ENCODE measurements at places on chromosomes 3 and 15. TPM values are rescaled to one million over a fixed set of nuclear protein-coding genes. Genes with fewer than 3 reads are reported as not detected.

Gene TF
- total RNA-seq: 0.27 TPM

Gene STIMATE
- total RNA-seq: 20.8 TPM

Gene SENP8
- total RNA-seq: 2.3 TPM

Gene BAHD1
- 10.1 TPM for total RNA-seq
